ENCODE measurements at places on chromosomes 7 and 10. TPM values are rescaled to one million over a fixed set of nuclear protein-coding genes. Genes with fewer than 3 reads are reported as not detected.

DNA sequence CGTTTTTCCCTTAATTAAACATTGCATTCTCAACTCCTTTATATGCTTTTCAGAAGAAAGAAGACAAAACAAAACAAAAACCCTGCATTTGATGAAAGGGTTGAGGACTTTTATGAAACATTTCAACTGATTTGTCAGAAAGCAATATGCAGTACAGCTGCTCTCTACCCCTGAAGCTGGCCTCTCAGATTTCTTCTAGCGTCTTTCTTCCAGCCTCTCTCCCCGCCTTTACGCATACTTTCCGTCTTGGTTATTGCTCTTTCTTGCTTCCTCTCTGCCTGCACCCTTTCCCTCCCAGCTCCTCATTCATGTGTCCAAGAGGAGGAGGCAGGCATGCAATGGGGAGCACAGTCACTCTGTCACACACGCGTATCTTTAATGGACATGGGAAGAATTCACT, 91.0 kb upstream of the COL1A2 start:
- no peak for DNase-seq

DNA sequence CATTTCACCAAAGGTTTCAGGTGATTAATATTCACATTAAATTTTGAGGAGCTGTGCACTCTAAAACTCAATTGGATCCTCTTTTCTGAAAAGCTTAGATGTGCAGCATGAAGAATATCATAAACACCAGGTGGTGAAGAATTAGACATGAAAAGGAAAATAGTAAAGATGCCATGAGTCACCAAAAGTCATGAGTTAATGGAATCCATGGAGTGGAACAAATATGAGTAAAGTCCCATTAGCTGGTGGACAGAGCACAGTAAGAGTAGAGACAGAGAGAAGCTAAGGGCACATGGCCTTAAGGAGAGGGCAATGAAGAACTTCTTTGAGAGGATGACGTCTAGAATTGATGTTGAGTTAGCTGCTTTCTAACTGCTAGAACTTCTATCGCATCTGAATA, 271.6 kb downstream of the CSTF2T start:
- no peak for DNase-seq

- no peak for DNase-seq
Measured at GRCh38 chr10:95861386-95861785, 46.4 kb upstream of the CC2D2B start.

- DNase-seq: no peak
Measured at GRCh38 chr10:43192884-43193283, 54.6 kb downstream of the CSGALNACT2 start.

- no peak for DNase-seq
Measured at GRCh38 chr10:43821103-43821502, 172.4 kb upstream of the ZNF32 start.

- no peak for DNase-seq
Measured at GRCh38 chr10:7913126-7913872, 95.0 kb downstream of the TAF3 start.

GRCh38 chr10:90920986-90921666, at the start of gene ANKRD1:
Gene ANKRD1, minus strand, starts transcription at chr10:90921087. Its CDS starts 60 bp downstream, at chr10:90921027.
- no peak for DNase-seq

DNA sequence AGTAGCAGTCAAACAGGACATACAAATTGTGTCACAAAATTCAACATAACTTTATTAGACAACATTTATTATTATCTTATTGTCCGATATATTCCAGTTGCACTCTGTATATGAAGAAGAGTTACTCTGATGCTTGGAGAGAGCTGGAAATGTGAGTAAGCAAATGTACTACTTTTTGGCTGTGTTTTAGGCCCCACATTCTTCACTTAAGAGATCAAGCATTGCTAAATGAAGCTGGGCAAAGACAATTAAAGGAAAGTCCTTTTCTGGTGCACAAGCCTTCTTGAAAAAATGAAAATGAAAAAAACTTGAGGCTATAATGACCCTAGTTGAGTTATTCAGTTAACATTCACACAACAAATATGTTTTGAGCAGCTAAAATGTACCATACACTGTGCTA, 26.1 kb downstream of the MYPN start:
- DNase-seq: no peak

Gene TMEM139
- 0.65 TPM for total RNA-seq

GRCh38 chr7:117871401-117871777, 1.9 kb downstream of the CTTNBP2 start:
- DNase-seq: no peak

Data from activated CD8-positive, alpha-beta T cell treated with anti-CD3 and anti-CD28 coated beads, Interleukin-2, amount 10 ng/mL, durations not matched to agents 7 days and 5 days (primary cell).